ENCODE measurements at places on chromosomes 2 and 18. TPM values are rescaled to one million over a fixed set of nuclear protein-coding genes. Genes with fewer than 3 reads are reported as not detected.
A peak's percentile ranks its signal among the peaks of the same experiment; 100 is the strongest.

DNA sequence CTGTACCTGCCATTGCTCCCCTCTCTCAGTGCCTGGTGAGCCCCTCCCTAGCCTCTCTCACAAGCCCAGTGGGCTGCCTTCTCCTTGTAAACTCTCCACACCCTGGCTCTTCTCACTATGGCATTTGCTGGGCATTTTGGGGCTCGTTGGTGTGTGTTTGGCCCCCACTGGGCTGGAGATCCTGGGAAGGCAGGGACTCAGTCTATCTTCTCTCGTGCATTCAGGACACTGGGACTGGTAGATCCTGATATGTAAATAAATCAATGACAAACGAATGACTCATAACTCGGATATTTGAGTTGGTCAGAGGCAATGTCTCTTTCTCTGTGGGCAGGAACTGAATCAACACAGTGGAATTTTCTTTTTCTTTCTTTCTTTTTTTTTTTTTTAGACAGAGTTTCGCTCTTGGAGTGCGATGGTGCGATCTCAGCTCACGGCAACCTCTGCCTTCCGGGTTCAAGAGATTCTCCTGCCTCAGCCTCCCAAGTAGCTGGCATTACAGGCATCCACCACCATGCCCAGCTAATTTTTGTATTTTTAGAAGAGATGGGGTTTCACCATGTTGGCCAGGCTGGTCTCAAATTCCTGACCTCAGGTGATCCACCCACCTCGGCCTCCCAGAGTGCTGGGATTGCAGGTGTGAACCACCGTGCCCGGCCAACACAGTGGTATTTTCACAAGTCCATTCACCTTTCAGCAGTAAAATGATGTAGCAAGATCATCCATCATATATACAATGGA lies 144.6 kb upstream of the SPRED2 start:
- peak overlapping the region; percentile 16 for H3K27ac ChIP-seq
- H3K27me3 ChIP-seq = no peaks in the 10 kb centered on the region
- peak; percentile 47 for DNase-seq
- no peaks in the 10 kb centered on the region for H3K4me1 ChIP-seq
- H3K4me3 ChIP-seq = no peak overlapping the region

Gene CHRND
- not detected for total RNA-seq

GRCh38 chr2:43763091-43763490 lies 10.7 kb upstream of the DYNC2LI1 start:
- H3K27me3 ChIP-seq = no peaks in the 10 kb centered on the region
- no peak overlapping the region for H3K4me3 ChIP-seq
- H3K4me1 ChIP-seq = peaks cover 6% of the 10 kb centered on the region
- H3K27ac ChIP-seq = no peak overlapping the region

Gene CHN1
- total RNA-seq = 9.3 TPM

Gene FSIP2
- 0.28 TPM for total RNA-seq

- no peak overlapping the region for H3K27ac ChIP-seq
- no peak overlapping the region for H3K4me3 ChIP-seq
- no peak for DNase-seq
- H3K36me3 ChIP-seq = no peaks in the 10 kb centered on the region
- H3K27me3 ChIP-seq = no peaks in the 10 kb centered on the region
Observed at GRCh38 chr2:86633155-86633651, 9.5 kb upstream of the RNF103 start.

Gene MAP3K19
- not detected for total RNA-seq

DNA sequence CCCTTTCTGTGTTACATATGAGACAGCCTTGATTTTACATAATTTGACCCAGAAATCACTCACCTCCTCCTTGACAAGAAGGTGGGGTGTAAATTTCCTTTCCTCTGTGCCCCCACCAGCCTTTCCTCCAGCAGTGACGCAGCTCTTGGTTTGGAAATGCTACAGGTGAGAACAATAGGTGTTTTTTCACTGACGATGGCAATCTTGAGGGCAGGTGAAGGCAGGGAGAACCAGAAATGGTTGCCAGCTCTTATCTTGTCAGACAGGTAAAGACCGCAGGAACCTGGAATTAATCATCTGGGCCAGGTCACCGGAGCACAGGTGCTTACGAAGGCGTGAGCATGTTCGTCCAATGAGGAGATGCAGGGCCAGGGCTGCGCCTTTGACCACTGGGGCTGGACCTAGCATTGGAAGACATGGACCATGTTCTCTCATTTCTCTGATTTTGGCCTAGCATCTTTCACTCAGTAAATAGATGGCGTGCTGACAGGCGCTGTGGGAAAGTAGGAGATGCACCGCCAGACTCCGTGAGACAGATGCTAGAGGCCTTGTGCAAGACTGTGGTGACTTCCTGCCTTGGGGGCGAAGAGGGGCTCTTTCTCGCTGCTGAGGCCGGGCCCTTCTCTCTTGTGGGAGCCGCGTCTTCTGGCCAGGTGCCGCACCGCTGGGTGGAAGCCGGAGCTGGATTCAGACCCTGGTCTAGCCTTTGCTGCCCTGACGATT lies 4.0 kb downstream of the CIDEA start:
- DNase-seq = no peak
- H3K4me1 ChIP-seq = peaks cover 16% of the 10 kb centered on the region

Gene SERPINB3
- total RNA-seq = not detected

DNA sequence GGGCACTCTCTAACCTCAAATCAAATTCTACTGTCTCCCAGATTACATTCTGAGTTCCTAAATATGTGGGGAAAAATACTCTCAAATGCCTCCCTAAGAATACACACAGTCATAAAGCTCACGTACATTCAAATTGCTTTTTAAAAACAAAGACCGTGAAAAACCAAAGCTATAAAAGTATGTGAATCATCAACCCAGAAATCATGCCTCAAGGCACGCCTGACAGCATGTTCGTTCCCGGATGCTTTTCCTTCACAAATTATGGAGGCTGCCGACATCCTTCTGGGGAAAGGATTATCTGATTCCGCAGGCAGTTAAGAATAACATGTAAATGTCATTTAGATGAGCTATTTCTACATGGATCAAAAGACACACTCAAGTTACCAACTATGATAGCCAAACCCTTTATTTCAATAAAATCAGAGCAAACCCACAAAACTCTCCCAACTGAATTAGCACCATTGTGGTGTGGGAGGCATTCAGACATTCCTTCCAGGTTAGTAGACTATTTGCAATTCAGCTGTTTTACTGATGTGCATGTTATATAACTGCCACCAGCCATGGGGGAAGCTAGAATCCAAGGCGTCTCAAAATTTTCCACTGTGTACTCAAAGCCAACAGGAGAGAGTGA lies 398.2 kb upstream of the TRIB2 start:
- H3K4me3 ChIP-seq = no peak overlapping the region
- H3K36me3 ChIP-seq = no peaks in the 10 kb centered on the region
- no peak for DNase-seq

GRCh38 chr2:30239308-30239985 lies 8.1 kb downstream of the LBH start:
- H3K27ac ChIP-seq = peak overlapping the region; percentile 66
- no peaks in the 10 kb centered on the region for H3K27me3 ChIP-seq
- H3K4me1 ChIP-seq = peaks cover 39% of the 10 kb centered on the region
- H3K4me3 ChIP-seq = no peak overlapping the region

Gene LYG2
- not detected for total RNA-seq

- H3K4me1 ChIP-seq = no peaks in the 10 kb centered on the region
- H3K36me3 ChIP-seq = no peaks in the 10 kb centered on the region
- H3K27me3 ChIP-seq = no peaks in the 10 kb centered on the region
- no peak overlapping the region for H3K4me3 ChIP-seq
Observed at GRCh38 chr2:23092831-23093230, 292.1 kb upstream of the KLHL29 start.

DNA sequence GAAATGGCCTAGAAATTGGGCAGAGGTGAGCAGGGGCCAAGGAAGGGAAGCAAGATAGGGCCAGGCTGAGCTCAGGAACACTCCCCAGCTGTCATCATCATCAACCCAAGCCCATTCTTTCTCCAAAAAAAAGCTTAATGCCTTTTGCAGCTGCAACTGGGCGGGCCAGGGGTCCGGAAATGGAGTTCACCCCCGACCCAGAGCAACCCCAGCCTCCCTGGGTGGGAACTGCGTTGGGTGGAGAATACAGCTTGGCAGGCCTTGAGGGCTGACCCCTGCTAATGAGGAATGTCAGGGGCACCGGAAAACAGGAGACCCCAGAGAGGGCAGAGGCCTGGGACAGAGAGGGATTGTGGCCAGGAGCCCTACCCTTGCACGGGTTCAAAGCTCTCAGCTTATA lies 64.8 kb downstream of the TNS1 start:
- no peaks in the 10 kb centered on the region for H3K27me3 ChIP-seq
- H3K27ac ChIP-seq = peak overlapping the region; percentile 99
- H3K4me1 ChIP-seq = no peaks in the 10 kb centered on the region
- no peak for DNase-seq

- H3K27ac ChIP-seq = no peak overlapping the region
- no peak for DNase-seq
- H3K27me3 ChIP-seq = no peaks in the 10 kb centered on the region
- no peak overlapping the region for H3K4me3 ChIP-seq
- peaks cover 17% of the 10 kb centered on the region for H3K4me1 ChIP-seq
Observed at GRCh38 chr18:58212274-58212673, 168.2 kb downstream of the NEDD4L start.

GRCh38 chr2:215535741-215536140 lies 99.9 kb upstream of the FN1 start:
- DNase-seq = no peak
- no peaks in the 10 kb centered on the region for H3K4me1 ChIP-seq
- H3K4me3 ChIP-seq = no peak overlapping the region

GRCh38 chr2:25912851-25913695 lies 34.8 kb upstream of the ASXL2 start:
- H3K4me3 ChIP-seq = no peak overlapping the region
- H3K4me1 ChIP-seq = no peaks in the 10 kb centered on the region
- no peak overlapping the region for H3K27ac ChIP-seq
- DNase-seq = no peak

DNA sequence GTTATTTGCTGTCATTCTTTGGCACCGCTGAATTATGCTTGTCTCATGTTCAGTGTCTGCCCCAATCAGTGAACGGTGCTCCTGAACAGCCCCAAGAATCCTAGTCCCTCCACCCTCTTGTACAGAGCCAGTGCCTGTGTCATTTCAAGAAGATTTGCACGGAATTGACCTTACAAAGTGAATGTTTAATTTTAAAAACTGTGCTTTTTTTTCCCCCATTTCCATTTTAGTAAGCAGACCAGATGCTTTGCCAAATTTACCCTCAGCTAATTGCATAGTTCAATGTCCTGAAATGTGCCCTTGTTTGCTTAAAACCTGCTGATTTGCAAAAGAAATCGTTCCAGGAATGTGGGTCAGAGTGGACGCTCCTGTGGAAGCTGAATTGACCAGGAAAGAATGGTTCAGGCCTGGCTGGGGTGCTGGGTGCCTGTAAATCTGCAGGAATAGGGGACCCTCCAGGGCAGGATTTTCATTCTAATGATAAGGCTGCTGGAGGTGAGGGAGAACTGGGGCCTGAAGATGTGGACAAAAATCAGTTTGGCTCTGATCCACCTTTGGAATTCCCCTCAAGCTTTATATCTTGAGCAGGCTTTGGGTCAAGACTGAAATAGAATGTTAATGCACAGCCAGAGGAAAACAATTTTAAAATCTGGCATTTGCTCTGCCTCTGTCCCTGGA lies 20.1 kb downstream of the TMEM17 start:
- no peaks in the 10 kb centered on the region for H3K27me3 ChIP-seq
- DNase-seq = no peak
- H3K36me3 ChIP-seq = no peaks in the 10 kb centered on the region
- no peak overlapping the region for H3K4me3 ChIP-seq

GRCh38 chr2:134408791-134409190 lies 154.9 kb downstream of the MGAT5 start:
- H3K27ac ChIP-seq = peak overlapping the region; percentile 80
- H3K27me3 ChIP-seq = no peaks in the 10 kb centered on the region
- no peaks in the 10 kb centered on the region for H3K4me1 ChIP-seq
- DNase-seq = no peak
- H3K4me3 ChIP-seq = no peak overlapping the region

Gene LIMS4
- total RNA-seq = 2.9 TPM

DNA sequence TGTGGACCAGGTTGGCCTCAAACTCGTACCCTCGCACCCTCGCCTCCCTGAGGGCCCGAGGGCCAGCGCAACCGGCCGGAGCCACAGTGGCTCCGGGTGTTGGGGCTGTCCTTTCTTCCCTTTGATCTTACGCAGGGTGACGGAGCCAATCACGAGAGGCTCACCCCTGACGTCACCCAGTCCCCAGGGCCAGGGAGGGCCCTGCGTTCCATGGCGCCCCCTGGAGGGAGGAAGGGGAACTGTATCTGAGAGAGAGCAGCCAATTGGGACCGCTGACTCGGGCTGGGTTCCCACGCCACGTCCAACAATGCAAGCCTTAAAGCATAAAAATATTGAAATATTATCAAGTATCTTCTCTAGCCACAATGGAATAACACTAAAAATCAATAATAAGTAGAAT lies 432.8 kb upstream of the LRRTM4 start:
- H3K4me1 ChIP-seq = no peaks in the 10 kb centered on the region
- no peaks in the 10 kb centered on the region for H3K36me3 ChIP-seq
- no peak overlapping the region for H3K4me3 ChIP-seq
- DNase-seq = no peak

DNA sequence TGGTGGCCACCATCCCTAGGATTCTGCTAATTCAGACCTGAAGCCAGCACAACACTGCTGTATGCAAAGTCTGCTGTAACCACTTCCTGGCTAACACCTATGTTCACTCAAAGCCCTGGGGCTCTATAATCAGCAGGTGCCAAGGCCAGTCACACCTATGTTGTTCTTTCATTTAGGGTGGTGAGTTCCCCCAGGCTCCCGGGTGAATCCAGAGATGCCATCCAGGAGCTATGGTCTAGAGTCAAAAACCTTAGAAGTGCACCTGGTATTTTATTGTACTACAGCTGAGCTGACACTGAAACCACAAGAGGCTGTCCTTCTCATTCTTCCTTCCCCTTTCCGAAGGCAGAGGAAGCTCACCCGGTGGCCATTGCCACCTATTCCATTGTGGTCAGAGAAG lies 46.2 kb upstream of the CCDC141 start:
- H3K27me3 ChIP-seq = no peaks in the 10 kb centered on the region
- no peak for DNase-seq
- H3K27ac ChIP-seq = no peak overlapping the region
- no peak overlapping the region for H3K4me3 ChIP-seq

- H3K27me3 ChIP-seq = no peaks in the 10 kb centered on the region
- H3K4me3 ChIP-seq = no peak overlapping the region
- H3K36me3 ChIP-seq = no peaks in the 10 kb centered on the region
- no peak for DNase-seq
- no peak overlapping the region for H3K27ac ChIP-seq
- H3K4me1 ChIP-seq = peaks cover 18% of the 10 kb centered on the region
Observed at GRCh38 chr2:68411397-68412126, 46.5 kb downstream of the PLEK start.

DNA sequence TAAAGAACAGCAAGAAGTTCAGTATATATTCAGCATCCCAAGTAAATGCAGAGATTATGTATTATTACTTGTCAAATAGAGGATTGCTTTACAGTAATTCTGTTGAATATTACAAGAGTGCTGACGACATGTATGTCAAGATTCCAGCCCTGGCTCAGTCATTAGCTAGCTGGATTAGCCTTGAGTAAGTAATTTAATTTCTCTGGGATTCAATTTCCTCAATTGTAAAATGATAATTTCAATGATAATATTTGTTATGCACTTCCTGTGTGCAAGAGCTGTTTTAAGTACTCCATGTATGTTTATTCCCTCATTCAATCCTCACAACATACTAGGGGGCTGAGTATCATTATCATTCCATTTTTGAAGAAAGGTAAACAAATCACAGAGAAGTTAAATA lies 44.0 kb downstream of the TCF4 start:
- H3K4me3 ChIP-seq = no peak overlapping the region
- DNase-seq = no peak
- no peak overlapping the region for H3K27ac ChIP-seq
- no peaks in the 10 kb centered on the region for H3K36me3 ChIP-seq
- H3K27me3 ChIP-seq = no peaks in the 10 kb centered on the region

GRCh38 chr2:28750316-28751251 lies 1.0 kb upstream of the PPP1CB start:
- peaks cover 31% of the 10 kb centered on the region for H3K4me1 ChIP-seq
- no peaks in the 10 kb centered on the region for H3K36me3 ChIP-seq
- peak overlapping the region; percentile 100 for H3K27ac ChIP-seq
- no peaks in the 10 kb centered on the region for H3K27me3 ChIP-seq
